ENCODE measurements at places on chromosomes 11 and 22.

GRCh38 chr11:128734103-128734831 lies 40.4 kb downstream of the FLI1 start:
- DNase-seq: no peak

DNA sequence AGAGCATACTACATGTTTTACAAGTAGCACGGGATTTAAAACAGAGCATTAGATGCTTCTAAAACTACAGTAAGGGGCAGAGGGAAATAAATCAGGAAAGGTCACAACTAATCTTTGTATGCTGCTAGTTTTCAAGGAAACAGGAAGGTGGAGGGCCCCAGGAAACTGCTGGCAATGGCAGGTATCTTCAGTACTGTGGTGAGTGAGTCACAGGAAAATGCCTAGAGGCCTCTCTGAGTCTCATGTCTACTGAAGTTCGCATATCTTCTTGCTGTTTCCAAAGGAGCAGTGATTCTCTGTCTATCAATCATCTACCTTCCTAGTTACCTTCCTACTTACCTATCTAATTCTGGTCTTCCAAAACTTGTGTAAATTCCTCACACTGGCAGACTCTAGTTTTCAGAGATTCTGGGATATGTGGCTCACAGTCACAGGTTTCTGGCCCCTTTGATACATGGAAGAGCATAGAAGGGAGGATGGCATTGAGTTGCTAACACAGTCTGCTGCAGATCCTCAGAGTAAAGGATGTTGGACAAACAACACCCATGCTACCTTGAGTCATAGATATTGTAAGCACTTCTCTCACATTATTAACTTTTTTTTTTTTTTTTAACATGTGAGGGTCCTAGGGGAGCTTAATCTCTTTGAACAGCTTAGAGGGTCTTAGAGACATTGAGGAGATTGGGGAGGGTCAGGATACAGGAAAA lies 58.8 kb upstream of the SYN3 start:
- no peak for DNase-seq

DNA sequence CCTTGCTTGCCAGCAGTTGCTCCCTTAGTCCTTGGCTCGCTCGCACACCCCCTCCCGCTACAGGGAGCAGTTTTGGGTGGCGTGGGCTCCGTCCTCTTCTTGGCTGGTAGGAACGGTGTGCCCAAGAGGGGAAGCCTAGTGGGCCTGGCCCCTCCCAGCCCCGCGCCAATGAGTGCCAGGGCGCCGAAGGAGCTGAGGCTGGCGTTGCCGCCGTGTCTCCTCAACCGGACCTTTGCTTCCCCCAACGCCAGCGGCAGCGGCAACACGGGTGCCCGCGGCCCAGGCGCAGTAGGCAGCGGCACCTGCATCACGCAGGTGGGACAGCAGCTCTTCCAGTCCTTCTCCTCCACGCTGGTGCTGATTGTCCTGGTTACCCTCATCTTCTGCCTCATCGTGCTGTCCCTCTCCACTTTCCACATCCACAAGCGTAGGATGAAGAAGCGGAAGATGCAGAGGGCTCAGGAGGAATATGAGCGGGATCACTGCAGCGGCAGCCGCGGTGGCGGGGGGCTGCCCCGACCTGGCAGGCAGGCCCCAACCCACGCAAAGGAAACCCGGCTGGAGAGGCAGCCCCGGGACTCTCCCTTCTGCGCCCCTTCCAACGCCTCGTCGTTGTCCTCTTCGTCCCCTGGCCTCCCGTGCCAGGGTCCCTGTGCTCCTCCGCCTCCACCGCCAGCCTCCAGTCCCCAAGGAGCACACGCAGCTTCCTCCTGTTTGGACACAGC lies 1.6 kb downstream of the C11orf87 start:
- DNase-seq: no peak

DNA sequence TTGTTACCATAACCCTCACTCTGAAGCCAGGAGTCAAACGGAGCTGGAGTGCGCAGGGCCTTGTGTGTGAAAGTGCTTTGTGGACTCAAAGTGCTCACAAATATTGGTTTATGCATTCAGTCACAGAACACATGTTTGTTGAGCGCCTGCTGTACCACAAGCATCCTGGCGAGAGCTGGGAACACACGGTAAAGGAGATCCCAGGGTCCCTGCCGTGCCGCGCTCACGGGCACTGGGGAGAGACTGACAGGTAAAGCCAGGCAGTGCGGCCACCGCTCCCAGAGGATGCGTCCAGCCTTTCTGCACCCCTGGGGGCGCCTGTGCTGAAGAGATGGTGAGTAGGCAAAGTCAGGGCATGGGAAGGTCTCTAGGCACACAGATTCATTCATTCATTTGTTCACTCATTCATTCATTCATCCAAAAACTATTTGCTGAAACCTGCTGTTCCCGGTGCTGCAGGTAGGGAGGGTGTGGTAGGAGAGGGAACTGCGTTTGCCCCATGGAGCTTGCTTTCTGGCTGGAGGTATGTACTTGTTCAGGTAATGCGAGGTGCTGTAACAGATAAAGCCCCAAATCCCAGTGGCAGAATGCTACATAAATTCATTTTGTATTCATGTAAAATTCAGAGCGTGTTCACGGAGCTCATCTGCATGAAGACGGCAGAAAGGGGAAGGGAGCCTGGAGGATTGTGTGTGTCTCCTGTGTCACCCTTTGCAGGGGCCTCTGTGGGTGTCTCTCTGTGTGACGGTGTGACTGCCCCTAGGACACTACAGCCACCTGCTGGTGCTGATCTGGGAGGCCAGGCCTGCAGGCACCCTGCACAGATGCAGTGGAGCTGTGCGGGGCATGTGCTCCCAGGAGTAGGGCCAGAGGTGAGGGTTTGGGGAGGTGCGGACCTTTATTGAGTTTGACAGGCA lies 167.0 kb upstream of the B3GAT1 start:
- DNase-seq: no peak

DNA sequence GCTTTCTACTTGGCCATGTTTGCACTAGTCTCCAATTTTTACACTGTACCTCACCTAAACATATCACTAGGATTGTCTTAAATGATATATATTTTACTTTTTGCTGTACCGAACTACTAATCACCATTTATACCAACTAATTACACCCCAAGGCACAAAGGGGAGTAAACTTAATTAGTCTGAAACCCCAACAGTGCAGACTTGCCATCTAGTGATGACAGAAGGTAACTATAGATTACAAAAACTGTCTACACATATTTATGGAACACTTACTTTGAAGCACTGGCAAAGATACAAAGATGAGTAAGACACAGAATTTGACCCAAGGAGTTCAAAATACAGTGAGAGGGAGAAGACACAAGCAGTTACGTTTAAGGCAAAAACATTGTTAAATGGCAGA lies 139.7 kb downstream of the CNTN5 start:
- DNase-seq: no peak
